ENCODE measurements at places on chromosomes 13 and 19.
A peak's percentile ranks its signal among the peaks of the same experiment; 100 is the strongest.

- DNase-seq: no peak
Measured at GRCh38 chr19:5997371-5997770, 19.4 kb upstream of the RANBP3 start.

GRCh38 chr19:39409208-39410016 lies 2.8 kb downstream of the ZFP36 start:
- DNase-seq: peak; percentile 86

GRCh38 chr19:7869910-7870511 lies 4.2 kb downstream of the PRR36 start:
- peak; percentile 36 for DNase-seq

GRCh38 chr19:53898636-53899341 lies 10.3 kb upstream of the CACNG7 start:
- no peak for DNase-seq

DNA sequence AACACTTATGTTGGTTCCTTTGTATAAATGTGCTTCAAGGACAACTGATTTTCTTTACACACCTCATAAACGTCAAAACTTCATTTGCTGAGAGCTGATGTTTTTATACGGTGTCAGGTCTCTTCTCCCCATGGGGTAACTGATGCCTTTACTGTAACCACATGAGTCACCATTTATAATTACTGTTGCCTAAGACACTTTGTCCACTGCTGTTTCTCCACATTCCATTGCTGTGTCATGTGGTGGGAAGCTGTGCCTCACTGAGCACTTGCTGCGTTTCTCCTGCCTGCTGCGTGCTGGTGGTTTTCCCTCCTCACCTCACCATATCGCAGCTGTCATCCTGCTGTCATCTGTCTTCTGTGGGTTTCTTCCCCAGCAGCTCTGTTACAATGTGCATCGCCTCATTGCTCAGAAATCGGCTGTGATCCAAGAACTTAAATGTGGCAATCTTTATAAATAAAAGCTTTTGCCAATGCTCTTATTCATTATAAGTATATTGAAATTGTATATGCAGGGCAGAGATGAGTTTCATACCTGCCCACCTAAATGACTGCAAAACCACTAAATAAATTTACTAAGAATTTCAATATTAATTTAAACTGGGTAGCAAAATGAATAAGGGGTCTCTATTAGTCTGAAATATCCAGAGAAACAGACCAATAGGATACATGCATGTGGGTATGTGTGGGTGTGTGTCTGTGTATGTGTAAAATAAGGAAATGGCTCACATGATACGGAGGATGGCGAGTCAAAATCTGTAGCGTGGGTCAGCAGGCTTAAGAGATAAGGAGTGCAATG lies 547.0 kb upstream of the SLITRK5 start:
- DNase-seq: no peak

GRCh38 chr19:44814517-44814916 lies 5.6 kb downstream of the BCAM start:
- DNase-seq: no peak

GRCh38 chr13:33392794-33393405 lies 107.3 kb upstream of the STARD13 start:
- no peak for DNase-seq

GRCh38 chr19:22327321-22327720 lies 41.1 kb downstream of the ZNF729 start:
- DNase-seq: no peak

DNA sequence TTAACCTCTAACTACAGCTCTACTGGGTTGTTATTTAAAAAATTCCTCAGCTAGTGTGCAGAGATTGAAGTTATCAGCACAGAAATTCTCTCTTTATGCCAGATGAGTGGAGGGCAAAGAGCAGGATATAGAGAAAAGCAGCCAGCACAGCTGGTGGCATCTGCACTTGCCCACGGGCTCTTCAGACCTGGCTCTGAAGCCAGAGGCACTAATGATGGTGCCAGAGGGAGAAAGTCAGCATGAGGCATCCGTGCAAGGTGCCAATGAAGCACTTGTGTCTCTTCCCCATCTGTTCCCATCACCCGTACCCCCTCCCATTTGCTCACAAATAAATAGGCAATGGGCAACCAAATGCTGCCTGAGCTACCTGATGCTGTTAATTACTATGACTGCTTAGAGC lies 138.9 kb downstream of the OLFM4 start:
- no peak for DNase-seq

DNA sequence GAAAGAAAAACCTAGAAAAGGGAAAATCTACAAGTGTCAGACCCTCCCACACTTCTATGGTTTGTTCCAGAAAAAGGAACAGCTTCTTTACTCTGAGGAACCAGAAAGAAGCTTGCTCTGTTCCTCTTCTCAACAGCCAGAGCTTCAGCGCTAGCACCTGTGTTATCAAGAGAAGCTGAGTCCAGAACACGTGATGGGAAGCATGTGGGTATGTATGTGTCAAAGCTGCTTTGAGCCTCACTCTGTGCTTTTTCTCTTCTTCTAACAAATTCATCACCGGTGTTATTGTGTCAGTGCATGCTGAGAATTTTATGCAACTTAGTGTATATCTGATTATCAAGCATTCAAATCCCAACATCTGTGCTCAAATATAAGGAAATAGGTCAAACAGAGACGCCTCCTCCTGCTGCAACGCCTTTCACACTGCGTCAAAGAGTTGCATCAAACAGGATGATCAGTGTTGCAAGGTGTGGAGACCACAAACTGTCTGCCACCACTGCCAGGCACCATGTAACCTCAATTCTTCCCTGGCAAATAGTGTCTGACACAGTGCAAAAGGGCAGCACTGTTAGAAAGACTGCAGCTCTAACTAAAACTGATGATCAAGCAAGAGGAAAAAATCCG lies 83.9 kb downstream of the LRRC63 start:
- peak; percentile 70 for DNase-seq

- no peak for DNase-seq
Measured at GRCh38 chr13:77767413-77767812, 69.9 kb downstream of the SLAIN1 start.

- DNase-seq: no peak
Measured at GRCh38 chr13:111584870-111585269, 264.4 kb downstream of the TEX29 start.

GRCh38 chr19:38949580-38950367 lies 19.0 kb downstream of the MRPS12 start:
- DNase-seq: peak; percentile 77

GRCh38 chr19:8571006-8571411 lies 6.2 kb downstream of the MYO1F start:
- DNase-seq: peak; percentile 75

DNA sequence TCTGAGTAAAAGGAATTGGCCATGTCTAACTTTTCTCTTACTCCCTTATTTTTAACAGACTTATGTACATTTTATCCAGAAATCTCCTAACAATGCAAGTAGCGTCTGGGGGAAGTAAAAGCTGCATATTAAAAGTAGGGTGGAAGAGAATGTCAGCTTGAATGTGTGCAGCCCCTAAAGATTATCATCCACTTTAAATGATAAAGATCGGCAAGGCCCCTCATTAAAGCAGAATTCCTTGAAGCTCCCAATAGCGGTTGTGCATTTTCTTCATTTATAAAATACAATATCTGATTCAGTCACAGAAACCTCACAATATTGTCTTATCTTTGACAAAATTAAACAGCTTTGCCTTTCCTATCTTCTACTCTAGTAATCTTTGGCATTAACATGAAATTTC lies 184.6 kb downstream of the LHFPL6 start:
- no peak for DNase-seq

DNA sequence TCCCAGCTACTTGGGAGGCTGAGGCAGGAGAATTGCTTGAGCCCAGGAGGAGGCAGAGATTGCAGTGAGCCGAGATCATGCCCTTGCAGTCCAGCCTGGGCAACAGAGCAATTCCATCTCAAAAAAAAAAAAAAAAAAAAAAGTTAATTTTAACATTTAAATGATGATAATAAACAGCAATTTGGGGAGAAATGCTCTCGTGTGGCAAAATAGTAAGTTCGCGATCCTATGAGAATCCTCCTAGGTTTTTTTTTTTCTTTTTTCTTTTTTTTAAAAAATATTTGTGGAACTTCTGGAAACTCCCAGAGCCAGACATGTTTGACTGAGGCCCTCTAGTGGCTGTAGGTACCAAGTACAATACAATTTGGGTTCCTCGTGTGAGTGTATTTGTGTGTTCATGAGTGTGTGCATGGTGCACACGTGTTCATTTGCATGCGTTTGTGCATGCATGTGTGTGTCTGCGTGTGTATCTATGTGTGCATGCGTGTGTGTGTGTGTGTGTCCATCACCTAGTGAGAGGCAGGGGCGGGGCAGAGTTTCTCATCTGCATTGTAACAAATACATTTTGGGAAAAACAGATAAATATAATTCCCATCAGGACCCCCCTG lies 31.2 kb downstream of the TMPRSS9 start:
- peak; percentile 71 for DNase-seq

DNA sequence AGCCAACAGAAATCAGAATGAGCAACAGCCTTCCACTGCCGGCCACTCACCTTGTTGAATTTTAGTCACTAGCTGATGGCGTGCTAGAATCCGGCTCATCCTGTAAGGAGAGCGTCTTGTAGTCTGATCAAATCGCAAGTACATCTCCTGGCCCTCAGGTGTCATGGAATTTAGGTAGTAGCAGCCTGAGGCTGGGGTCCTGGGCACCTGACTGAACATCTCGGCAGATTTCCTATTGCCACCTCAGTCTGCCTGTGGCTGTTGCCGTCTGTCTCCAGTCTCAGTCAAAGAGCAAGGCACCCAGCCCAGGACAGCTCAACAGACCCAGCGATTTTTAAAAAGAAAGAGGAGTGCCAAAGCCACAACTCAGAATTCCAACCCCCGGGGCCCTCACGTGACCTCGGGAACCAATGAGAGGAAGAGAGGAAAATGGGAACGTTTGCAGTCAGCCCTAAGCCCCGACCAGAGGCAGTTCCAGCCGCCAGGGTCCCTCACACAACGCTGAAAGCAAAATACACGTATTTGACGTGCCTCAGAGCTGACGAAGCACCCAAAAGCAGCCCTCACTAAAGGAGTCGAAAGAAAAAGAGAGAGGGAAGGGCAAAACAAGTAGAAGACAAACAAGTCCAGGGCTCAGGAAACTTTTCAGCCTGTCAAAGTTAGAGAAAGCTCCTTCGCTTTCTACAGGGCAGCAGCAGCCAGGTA lies at the start of gene STARD13:
STARD13 (minus strand) TSS at position 336 of the 705 bp plus-strand sequence; CDS start at position 219, 117 bp downstream.
- DNase-seq: no peak

- no peak for DNase-seq
Measured at GRCh38 chr13:112799394-112799793, 109.6 kb downstream of the ATP11A start.

- no peak for DNase-seq
Measured at GRCh38 chr13:100980171-100980570, 305.6 kb upstream of the TMTC4 start.

GRCh38 chr13:67943116-67943515 lies 713.0 kb upstream of the PCDH9 start:
- DNase-seq: no peak

DNA sequence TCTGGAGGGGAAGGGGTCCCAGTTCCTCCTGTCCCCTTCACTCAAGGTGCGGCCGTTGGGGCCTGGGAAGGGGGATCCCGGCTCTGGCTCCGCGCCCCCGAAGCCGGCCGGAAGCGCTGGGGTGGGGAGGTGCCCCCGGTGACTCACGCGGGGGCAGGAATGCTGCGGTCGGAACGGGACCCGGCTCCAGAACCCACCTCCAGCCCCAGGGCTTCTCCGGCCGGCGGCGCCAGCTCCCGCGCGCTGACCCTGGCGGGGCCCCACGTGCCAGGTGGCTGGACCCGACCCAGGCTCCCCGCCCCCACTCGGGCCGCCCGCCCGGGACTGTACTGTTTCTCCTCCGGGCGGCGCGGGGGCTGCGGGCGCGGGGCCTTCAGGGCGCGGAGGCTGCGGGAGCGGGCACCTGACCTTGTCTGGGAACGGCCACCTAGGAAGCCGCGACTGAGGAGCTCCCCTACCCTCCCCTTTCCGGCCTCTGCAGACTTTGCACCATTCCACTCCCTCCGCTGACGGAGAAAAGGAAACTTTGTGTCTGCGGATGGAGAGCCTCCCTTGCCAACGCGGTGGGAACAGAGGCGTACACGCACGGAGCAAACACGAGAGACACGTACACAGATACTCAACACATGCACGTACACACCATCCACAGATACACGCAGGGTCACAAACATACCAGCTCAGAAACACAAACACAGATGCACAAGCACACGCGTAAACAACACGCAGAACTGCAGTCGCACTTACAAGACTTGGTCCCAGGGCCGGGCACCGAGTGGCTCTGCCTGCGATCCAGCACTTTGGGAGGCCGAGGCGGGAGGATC lies 7.2 kb downstream of the AXL start:
- DNase-seq: peak; percentile 10

- DNase-seq: peak; percentile 61
Measured at GRCh38 chr19:33430674-33431277, 57.3 kb downstream of the CEBPG start.

GRCh38 chr19:55208880-55209692 lies at the start of gene PTPRH:
Gene PTPRH (minus strand): TSS chr19:55209501. CDS start chr19:55209433, 68 bp downstream.
- DNase-seq: no peak

DNA sequence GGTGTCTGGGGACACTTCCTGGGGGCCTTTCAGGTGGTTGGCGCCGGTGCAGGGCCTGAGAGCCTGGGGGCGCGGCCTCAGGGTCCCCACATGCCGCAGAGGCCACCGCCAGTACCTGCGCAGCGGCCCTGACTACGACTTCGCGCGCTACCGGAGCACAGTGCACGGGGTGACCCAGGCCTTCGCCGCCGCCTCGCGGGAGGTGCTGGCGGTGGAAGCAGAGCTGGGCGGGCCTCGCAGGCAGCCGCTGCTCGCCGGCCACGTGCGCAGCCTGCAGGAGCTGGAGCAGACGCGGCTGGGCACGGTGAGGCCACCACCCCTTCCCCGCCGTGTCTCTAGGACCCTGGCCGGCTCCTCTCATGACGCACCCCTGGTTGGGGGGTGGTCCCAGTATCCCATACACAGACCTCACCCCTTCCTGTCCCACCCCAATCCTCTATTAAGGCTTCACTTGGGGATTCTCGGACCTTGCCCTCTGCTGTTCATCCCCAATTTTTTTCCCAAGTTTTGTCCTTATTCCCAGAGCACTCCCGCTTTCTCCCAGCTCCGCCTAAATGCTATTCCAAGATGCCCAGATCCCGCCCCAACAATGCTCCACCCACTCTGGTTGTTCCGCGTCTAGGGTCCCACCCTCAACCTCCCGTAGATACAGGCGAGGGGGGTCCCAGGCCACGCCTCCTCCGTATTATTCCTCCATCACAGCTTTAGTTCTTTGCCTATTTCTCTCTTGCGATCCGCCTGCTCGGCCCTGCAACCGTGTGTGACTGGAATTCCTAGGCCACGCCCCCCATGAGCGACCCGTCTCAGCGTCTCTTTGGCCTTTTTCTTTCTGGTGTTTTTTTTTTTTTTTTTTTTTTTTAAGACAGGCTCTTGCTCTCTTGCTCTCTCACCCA lies 1.0 kb downstream of the REX1BD start:
- peak; percentile 68 for DNase-seq

- no peak for DNase-seq
Measured at GRCh38 chr19:2779121-2779740, 3.8 kb downstream of the SGTA start.

DNA sequence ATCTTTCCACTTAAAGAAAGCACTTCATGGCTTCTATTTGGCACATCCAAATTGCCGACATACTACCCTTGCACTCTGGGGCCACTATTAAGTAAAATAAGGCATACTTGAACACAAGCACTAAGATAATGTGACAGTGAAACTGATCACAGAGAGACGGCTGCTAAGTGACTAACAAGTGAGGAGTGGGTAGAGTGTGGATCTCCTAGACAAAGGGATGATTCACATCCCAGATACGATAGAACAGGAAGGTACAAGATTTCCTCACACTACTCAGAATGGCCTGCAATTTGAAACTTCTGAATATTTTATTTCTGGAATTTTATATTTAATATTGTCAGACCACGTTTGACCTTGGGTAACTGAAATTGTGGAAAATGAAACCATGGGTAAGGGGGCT lies 1721.8 kb upstream of the SPRY2 start:
- DNase-seq: no peak
